ENCODE measurements at places on chromosomes 16 and 17.

DNA sequence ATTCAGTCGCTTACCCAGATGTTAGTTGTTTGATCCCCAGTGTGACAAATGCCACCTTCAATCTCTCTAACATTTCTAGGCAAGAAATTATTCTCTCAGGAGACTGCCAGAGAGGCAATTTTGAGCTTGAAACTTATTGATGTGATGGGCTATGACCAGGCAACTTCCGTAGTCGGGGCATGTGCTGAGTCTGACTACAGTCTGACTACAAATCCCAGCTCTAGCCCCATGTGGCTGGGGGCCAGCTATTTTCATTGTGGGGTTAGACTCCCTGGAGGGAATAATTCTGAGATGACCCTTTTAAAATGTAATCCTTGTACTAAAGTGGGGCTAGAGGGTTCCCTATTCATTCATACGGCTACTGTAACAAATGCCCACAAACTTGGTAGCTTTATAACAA lies 65.9 kb downstream of the RBFOX1 start:
- DNase-seq = no peak

GRCh38 chr17:80109066-80109660 lies 7.8 kb downstream of the GAA start:
- DNase-seq = no peak

DNA sequence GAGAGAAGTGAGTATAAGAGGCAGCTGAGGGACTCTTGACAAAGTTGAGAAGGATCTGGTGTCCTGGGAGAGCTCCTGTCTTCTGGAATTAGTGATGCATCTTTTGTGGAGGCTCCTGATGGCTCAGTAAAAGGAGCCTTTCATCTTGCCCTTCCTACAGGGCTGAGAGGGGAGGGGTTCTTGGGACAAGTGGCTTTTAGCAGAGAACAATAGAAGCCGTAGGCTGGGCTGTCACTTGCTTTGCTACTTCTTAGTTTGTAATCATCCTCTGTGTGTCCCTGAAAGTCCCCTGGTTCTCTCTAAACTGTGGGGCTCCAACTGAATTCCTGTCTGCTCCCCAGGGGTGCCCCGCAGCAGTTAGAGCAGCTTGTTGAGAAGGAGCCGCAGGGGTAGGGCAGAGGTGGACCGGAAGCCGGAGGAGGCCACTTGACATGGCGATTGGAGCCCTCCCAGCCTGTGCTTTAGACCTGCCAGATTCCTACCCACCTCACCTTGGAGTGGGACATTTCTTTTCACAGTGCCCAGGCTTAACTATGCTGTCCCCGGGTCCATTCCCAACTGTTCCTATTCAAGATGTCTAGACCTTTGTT lies 85.1 kb downstream of the PRKCA start:
- DNase-seq = no peak

GRCh38 chr17:63833026-63833740 lies 5.7 kb upstream of the FTSJ3 start:
- DNase-seq = no peak

DNA sequence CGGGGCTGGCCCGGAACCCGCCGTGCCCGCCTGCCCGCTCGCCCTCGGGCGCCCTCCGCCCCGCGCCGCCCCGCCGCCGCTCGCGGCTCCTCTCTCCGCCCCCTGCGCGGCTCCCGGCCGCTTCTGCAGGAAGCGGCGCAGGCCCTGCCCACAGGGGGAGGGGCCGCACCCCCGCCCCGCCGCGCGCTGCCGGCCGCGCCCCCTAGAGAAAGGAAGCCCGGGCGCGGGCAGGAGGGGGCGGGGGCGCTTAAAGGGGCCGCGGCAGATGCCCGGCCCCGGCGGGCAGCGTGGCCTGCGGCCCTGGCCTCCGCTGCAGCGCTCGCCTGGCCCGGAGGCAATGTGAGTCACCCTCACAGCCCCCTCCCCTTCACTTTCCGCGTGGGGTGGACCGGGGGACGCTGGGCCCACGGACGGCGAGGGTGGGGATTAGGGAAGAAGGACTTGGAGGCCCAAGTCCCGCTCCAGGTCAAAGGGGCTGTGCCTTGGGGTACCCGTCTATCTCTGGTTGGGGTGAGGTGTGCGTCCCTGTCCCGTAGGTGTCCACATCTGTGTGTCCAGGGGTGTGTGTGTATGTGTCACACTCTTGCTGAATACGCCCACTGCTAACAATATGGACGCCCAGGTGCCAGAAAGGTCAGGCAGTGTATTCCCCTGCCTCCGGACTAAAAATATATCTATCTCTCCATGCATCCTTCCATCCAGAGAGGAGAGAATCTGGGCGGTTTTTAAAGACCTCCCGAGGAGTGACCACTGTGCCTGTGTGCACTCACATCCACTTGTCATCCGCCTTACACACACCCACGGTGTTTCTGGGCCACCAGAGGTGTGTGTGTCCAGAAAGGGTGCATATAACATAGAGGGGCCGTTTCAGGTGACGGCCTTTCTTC lies at the start of gene GIT1:
Gene GIT1, minus strand, starts transcription at position 125 of the 887 bp plus-strand sequence. CDS start 270 bp downstream, outside the sequence.
- peak; percentile 97 for DNase-seq

- no peak for DNase-seq
Observed at GRCh38 chr16:53281280-53281679, 153.0 kb upstream of the RBL2 start.

GRCh38 chr16:17155485-17155884 lies 315.3 kb downstream of the XYLT1 start:
- peak; percentile 69 for DNase-seq

- DNase-seq = no peak
Observed at GRCh38 chr16:72255786-72256185, 83.8 kb upstream of the PMFBP1 start.

DNA sequence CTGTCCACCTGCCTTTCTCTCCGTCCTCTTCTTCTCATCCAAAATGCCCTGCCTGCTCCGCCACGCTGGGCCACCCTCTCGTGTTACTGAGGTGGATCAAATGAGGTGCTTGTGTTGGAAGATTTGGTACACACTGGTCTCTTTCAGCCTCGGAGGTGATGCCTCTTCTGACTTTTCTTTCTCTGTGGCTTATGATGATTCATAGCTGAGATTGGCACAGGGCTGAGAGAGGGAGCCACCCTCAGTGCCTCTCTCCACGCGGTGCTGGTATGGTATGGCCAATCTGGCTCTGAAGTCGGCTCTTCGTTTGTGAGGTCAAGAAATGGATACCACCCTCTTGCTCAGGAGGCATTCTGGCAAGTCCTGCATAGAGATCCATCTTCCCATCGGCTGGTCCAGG lies 82.4 kb downstream of the PLCG2 start:
- no peak for DNase-seq

DNA sequence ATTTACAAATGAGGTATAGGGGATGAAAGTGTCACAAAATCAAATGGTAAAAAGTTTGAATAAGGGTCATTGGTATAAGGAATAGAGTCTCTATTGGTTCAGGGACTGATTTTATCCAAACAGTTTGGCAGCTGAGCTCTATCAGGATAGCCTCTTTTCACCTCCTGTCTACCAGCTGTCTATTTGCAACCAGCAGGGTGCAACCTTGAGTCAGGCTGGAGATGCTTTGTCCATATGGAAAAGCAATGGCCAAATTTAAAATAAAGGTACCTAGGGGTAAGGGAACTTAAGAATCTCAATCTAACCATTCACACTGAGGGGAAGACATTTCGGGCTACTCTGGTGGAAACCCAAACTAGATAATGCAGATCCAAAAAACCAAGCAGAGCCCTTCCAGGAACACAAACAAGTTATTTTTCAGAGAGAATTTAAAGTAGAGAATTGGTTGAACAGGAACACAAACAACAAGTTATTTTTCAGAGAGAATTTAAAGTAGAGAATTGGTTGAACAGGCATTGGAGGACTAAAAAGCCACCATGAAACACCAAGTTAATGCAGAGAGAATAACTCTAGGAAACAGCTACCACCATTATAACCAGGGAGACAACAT lies 12.6 kb upstream of the CA10 start:
- peak; percentile 4 for DNase-seq

DNA sequence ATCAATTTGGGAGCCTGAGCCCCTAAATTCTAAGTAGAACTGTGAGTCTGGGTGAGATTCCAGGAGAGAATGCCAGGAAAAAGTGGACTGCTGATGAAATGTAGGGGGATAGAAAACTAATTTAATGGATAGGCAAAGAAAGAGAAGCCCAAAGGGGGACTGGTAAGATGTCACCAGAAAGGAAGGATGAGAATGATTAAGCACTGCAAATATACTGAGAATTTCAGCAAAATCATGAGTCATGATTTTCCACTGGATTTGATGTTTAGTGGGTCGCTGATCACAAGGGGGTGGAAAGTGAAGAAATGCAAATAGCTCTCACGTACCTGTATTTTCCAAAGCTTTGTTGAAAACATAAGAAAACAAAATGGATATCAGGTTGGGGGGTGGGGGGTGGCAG lies 201.8 kb downstream of the SLC39A11 start:
- no peak for DNase-seq

DNA sequence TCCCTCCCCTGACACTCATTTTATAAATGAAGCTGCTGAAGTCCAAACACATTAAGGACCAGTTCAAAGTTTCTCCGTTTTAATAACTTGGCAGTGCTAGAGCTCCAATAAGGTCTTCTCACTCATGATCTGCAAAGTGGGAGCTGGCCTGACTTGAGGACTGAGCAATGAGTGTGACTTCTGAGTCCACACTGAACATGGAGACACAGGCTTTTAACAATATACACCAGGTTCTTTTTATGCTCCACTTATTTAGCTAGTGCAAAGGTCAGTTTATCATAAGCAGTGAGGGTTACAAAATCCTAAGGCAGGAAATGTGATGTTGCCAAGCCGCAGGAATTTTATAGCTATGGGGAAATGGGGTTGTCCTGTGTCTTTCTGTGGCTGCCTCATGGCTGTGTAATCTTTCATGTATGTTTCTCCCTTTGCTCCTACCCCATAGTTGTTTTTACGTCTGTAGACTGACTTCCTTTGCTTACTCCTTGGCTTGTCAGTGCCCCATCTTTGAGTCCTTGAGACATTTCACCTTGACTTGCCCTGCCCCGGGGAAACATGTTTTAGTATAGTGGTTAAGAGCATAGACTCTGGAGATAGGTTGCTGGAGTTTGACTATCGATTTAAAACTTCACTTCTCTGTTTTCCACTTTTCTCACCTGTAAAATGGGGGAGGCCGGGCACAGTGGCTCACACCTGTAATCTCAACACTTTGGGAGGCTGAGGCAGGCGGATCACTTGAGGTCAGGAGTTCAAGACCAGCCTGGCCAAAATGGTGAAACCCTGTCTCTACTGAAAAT lies 12.2 kb upstream of the MMD start:
- DNase-seq = peak; percentile 73

DNA sequence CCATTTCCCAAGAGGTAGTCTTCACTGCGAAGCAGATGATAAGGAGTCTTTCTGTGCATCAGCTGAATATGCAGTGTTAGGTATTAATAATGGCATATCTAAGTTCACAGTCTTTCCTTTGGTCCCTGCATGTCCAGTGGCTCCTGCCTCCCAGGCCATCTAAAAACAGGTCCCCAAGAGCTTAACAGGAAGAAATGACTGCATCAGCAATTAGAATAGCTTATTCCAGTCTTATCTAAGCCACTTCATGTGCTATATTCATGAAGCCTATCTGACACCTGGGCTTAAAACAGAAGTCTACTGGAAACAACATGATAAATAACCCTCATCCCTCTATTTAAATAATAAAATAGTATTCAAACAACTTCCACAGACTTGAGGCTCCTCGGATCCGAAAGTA lies 346.1 kb upstream of the ERCC4 start:
- DNase-seq = no peak

GRCh38 chr16:77986011-77986740 lies 36.2 kb upstream of the CLEC3A start:
- DNase-seq = no peak

DNA sequence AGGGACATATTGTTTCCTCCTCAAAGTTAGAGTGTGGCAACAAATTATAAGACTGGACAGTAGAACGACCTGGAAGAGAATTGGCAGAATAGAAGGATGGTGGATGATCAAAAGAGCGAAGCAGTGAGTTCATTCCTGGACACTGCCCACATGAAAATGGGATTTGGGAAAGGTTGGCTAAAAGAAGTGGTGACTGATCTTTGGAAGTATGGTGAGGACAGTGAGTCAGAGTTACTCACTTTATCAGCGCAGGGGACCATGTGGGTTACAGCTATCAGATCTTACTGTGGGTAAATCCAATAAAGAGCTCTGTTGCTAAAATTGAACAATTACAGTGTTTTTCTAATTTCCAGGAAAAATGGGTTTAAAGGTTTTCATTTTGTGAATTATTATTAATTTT lies 2.7 kb upstream of the TANC2 start:
- no peak for DNase-seq

GRCh38 chr17:78049609-78050008 lies 78.9 kb downstream of the TMC6 start:
- no peak for DNase-seq

GRCh38 chr17:63480192-63480784 lies 3.4 kb downstream of the ACE start:
- DNase-seq = no peak

DNA sequence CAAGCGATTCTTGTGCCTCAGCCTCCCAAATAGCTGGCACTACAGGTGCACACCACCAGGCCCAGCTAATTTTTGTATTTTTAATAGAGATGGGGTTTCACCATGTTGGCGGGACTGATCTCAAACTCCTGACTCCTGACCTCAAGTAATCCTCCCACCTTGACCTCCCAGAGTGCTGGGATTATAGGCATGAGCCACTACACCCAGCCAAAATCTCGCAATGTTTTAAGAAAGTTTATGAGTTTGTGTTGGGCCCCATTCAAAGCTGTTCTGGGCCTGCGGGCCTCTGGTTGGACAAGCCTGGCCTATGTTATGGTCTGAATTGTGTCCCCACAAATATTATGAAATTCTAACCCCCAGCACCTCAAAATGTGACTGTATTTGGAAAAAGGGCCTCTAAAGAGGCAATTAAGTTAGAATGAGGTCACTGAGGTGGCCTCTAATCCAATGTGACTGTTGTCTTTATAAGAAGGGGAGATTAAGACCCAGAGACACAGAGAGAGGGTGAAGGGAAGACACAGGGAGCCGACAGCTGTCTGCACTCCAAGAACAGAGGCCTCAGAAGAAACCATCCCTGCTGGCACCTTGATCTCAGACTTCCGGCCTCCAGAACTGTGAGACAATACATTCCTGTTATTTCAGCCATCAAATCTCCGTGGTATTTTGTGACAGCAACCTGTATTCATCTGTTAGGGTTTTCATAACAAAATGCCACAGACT lies 469.9 kb downstream of the HS3ST4 start:
- DNase-seq = no peak

DNA sequence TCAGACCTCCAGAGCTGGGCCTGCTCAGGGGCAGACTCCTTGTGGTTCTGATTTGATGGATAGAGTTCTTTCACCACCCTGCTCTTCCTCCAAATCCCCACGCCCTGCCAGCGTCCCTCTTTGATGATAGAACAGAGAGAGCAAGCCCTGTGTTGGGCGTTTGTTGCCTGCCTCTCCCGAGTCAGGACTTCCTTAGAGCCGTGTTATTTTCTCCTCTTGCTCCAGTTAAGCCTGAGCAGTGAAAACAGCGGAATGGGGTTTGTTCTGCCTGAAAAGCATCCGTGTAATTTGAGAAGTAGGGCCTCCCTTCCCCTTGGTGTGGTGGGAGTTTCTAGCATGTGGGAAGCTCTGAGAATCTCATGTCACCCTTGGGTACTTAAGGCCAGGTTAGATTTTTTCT lies 22.1 kb downstream of the TMEM94 start:
- no peak for DNase-seq

- DNase-seq = no peak
Observed at GRCh38 chr16:30778549-30779244, 8.3 kb downstream of the ZNF629 start.
